ENCODE measurements at places on chromosomes 12 and 14.

GRCh38 chr14:104899781-104900180 is 24.9 kb upstream of the PLD4 start:
- no peak for DNase-seq

GRCh38 chr12:131815131-131815530 is 13.1 kb upstream of the MMP17 start:
- no peak for DNase-seq

- no peak for DNase-seq
These were observed 308.0 kb downstream of the PPFIA2 start for GRCh38 chr12:81450920-81451739.

DNA sequence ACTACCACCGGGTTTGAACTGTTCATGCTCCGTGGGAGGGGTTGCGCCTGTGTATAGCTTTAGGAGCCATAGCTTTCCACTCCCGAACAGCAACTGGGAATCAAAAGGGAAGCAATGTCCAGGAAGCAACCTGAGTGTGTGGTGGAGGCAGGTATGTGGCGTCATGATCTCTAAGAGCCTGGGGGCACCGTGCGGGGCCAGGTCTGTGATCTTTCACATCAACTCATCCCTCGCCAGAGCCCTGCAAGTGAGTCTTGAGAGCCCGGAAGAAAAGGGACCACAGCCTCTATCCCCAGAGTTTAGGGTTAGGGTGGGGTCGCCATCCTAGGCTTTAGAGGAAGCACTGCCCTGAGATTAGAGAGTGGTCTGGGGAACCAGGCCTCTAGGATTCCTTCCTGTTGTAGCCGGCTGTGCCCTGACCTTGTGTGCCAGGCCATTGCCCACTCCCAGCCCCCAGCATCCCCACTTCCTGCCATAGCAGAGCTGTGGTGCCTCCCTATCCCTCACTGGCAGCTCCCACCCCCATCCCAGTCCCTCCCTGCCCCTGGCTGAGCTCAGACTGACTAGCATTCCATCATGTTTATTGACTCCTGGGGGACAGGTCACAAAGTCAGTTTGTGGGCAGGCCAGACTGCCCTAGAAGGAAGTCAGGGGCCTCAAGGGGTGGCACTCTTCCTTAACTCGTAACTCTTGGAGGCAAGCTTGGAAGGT is 745 bp upstream of the ADCY4 start:
- DNase-seq, result no peak

DNA sequence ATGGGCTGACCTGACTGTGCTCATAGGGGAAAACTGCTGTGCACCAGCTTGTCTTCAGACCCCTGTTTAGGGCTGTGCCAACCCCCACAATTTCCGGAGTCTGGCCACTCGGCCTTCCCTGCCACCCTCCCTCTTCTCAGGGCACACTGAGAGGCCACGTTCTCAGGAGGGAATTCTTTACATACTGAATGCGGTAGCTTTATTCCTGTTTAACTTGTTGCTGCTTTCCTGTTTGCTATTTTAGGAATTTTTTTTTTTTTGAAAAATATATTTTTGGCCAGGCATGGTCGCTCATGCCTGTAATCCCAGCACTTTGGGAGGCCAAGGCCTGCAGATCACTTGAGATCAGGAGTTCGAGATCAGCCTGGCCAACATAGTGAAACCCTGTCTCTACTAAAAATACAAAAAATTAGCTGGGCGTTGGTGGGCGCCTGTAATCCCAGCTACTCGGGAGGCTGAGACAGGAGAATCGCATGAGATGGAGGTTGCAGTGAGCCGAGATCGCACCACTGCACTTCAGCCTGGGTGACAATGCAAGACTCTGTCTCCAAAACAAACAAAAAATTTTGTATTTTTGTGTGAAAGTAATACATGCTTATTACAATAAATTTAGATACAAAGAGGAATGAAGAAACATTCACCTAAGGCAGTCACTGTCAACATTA is 39.5 kb downstream of the TPCN1 start:
- no peak for DNase-seq
